ENCODE measurements at places on chromosomes 1 and 21.

DNA sequence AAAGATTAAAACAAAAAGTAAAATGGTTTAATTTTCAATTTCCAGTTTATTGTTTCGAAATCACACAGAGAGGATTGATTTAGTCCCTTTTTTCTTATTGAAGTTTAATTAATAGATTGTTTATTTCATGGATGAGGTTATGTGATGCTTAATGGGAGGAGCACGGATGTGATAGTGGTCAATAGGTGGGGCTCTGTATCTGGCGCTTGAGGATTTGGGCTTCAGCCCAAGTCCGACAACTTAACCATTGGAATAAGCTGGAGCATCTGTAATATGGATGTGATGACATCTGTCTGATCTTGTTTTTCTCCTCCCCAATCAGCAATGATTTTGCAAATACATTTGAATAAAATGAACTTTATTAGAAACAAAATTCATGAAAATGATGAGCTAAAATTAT is 169.2 kb downstream of the LYPLAL1 start:
- no peak for DNase-seq

DNA sequence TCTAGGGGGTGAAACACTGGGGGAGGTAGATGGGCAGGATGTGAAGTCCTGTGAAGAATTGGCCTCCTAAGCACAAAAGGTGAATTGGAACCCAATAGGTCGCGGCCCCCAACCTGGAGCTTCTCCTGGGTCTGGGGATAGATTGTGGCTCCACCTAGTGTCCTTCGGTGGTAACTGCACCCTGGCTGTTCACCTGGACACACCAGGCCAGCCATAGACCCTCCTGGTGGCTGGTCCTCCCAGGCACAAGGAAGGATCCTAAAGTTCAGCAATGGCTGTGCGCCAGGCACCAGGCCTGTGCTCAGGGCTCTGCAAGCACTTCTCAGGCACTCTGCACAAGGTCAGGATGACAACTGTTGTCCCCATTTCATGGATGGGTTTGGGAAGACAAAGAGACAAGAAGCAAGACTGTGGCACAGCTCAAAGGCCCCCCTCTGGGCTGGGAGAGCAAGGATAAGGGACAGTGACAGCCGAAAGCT is 13.5 kb downstream of the ESPN start:
- peak; percentile 20 for DNase-seq

- DNase-seq = no peak
Observed at GRCh38 chr1:29417971-29418370, 181.6 kb downstream of the PTPRU start.

DNA sequence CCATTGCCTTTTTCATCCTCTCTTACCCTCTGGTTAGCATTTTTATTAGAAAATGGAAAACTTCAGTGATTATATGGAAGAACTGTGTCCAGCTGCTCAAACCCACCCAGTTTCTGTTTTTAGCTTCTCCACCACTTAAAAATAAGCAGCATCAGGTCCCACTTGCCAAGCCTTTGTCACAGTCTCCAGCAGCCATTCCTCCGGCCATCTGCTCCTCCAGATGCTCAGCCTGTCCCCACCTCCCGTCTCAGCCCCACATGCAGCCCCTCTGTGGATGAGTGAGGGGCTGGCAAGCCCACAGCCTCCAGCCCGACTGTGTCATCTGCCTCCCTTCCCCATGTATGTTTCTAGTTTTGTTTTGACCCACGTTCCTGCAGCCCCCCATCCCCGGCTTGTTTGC is 289.7 kb downstream of the HHAT start:
- no peak for DNase-seq

- no peak for DNase-seq
Observed at GRCh38 chr1:70672442-70672888, 261.4 kb downstream of the CTH start.

DNA sequence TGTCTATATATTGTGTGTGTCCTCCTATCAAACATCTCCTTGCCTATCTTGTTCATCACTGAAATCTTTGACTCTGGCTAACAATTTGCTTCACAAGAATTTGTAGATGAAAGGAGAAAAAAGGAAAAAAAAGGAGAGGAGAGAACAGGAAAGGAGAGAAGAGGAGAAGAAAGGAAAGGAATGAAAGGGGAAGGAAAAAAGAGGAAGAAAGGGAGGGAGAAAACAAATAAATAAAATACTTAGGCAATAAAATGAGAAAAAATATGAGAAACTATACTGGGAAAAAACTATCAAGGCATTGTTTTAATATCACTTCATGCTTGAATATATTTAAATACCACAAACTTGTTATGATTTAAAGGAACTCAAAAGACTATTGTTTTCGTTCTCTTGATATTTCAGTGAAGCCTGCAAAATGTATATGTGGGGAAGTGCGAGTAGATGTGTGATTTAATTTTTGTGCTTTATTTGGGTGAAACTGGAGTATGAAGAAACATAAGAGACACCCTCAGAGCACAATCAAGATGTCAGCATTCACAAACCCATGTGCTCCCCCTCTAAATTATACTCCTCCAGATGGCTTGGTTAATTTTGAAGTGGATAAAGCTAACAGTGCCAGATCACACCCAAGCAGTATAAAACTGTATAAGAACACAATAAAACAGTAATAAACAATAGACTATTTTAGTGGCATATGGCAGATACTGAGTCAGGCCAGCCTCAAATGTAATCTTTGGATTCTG is 205.7 kb upstream of the SAMSN1 start:
- no peak for DNase-seq

DNA sequence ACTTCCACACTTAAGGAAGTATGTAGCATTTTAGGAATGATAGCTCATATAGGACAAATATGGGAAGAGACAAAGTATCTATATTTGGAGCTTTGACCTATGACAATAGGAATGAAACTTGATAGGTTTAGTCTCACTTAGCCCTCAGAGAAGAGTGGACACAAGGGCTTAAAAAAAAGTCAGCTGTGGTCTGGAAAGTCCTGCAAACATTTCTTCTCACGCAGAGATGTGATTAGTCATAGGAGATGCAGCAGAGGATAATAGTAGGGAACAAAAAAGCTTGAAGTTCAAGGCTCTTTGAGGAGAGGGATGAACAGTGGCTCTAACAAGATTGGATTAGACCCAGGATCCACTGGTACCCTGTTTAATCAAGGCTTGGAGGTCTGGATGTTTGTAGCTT is 14.8 kb upstream of the RNF220 start:
- DNase-seq = peak; percentile 54

- DNase-seq = no peak
Observed at GRCh38 chr1:55233145-55233777, 18.1 kb upstream of the USP24 start.

- DNase-seq = no peak
Observed at GRCh38 chr1:15799928-15800835, 7.3 kb downstream of the UQCRHL start.

DNA sequence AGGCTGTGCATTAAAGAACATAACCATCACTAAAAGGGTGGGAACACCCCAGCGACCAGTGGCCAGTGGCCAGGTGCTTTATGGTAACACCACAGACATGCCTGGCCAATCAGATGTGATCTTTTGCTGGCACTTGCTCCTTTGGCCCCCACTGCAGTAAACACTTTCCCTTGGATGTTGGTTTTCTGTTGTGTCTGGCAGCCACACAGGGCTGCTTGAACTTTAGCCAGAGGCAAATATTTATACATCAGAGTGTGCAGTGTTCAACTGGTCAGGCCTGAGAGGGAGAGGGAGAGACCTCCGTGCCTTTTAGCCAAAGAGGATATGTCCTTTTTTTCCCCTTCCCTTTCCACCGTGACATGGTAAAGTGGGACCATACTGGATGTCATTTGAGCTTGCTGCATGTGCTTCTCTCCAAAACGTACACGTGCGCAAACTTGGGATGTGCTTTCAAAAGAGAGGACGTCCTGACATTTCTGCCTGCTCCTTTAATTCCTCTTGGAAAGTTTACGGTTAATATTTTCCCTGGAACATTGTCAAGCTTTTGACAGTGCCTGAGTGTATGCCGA is 101.2 kb downstream of the NFIA start:
- DNase-seq = no peak

DNA sequence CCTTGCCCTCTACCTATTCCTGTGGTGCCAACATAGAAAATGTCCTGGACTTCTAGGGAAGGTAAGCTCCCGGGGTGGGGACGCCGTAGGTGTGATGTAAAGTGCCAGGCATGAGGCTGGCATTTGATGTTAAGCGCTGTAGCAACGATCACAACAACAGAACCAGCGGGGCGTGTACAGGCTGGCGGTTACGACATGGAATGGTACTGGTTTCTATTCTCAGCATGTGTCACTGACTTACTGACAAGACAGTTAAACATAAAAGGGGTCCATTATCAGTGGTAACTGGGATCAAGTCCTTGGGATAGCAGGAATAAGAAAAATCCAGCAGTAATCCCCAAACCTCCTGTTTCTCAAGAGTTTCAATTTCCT is 58.9 kb downstream of the TGFBR3 start:
- no peak for DNase-seq

DNA sequence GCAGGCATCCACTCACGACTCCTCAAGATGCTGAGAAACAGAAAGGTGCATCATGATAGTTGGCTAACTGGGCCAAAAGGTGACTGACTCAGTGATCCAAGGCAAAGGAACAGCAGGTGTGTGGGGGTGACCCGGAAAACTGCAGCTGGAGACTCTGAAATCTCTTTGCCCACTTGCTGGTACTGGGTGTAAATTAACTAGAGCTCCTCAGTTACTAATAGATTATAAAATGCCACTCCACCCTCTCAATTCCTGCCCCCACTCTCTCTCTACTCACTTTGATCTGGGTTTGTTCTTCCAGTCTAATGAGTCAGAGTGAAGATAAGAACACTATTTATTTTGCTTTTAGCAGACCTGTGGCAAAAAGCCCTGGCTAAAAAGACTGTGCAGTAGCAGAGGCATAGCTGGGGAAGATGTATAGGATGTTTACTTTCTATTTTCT is 7.2 kb upstream of the PIGC start:
- DNase-seq = peak; percentile 11

DNA sequence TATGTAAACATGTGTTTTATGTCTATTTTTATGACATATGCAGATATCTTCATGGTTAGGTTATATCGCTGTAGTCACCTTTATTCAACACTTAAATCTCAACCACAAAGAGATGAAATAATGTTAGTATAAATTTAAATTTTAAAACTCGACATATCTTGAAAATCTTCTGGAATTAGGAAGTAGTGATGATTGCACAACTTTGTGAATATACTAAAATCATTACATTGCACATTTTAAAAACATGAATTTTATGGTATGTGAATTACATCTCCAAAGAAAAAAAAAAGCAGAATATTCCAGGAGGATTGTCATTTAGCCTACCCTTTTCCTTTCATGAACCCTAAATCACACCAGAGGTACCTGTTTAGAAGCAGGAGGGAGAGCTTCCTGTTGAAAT is 39.4 kb upstream of the CACYBP start:
- no peak for DNase-seq

DNA sequence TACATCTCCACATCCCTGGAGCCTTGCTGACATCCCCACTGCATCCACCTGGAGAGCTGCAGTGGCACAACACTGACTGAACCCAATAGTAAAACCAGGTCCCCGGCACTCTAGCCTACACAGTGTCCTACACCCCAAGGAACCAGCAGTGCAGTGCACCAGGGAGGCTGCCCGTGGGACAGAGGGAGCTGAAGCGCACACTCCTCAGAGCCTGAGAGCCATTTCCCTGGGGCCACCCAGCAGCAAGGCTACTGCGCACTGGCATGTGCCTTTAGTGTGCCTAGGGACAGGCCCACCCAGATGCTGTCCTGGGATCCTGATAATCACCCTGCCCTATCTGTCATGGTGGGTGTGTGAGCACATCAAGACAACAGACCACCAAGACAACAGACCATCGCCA is 31.9 kb downstream of the NSL1 start:
- DNase-seq = no peak

DNA sequence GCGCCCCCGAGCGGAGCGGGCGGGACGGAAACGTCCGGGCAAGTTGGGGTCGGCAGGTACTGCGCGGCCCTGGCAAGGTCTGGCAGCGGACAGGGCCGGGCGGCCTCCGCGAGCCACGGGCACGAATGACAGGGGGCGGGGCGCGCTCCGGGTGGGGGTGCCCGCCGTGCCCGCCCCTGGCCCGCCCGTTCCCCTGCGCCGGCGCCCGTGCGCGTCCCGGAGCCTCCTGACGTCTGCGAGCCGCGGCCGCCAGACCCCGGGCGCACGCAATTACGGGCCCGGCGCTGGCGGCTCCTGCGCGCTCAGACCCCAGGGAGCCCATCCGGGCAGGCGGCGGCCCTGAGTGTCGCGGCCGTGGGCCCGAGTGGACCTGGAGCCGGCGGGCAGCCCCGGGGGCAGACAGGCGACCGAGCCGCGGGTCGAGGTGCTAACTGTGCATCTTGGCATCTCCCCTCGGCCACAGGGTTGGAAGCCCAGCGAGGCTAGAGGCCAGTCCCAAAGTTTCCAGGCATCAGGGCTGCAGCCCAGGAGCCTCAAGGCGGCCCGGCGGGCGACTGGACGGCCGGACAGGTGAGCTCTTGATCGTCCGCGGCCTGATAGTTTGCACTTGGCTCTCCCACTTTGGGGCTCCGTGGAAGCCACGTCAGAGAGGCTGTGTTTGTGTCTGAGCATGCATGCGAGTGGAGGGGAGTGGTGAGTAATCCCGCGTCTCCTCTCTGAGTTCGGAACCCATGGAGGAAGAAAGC is 918 bp downstream of the MIB2 start:
- DNase-seq = no peak

DNA sequence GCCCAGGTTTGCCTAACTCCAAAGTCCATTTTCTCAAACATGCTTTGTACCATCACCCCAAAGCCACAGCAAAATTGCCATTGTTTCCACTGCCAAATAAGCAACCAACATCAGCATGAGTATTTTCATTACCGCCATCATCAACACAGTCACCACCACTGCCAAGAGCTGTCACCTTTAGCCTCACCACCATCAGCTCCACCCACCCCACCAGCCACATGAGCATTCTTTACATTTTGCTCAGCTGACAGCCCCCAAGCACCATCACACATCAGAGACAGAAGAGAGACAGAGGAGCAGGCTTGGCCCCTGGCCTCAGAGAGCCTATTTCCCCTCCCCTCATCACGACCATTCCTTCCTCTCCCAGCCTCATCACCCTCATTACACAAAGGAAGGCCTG is 42.7 kb downstream of the TAS1R2 start:
- no peak for DNase-seq

- DNase-seq = no peak
Observed at GRCh38 chr1:116371752-116372151, 1.3 kb upstream of the ATP1A1 start.

GRCh38 chr1:226223157-226223785 is at the start of gene MIXL1:
MIXL1 (plus strand) TSS chr1:226223664; CDS start chr1:226223682, 18 bp downstream.
- DNase-seq = no peak

DNA sequence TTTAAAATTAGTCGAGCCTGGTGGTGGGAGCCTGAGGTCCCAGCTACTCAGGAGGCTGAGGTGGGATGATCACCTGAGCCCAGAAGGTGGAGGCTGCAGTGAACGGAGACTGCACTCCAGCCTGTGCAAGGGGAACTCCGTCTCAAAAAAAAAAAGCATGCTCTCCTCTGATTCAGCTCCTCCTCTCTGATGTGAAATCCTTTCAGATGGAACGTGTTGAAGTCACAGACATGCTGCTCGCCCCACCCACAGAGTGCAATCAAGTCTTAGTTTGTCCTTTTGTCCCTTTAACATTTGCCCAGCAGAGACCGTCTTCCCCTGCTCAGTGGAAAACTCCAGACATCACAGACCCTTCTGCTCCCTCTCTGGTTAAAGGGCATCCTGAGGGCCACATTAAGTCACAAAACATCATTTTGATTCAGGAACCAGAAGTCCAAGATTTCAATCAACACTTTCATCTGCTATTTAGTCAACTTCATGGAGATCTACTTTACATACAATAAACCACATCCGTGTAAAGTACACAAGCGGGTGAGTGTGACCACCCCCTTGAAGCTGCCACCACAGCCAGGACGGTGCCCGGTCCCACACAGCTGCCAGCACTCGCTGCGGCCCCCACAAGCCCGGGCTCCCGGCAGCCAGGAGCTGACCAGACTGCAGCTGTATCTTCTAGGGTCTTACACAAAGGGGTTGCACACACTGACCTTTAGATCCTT is 18.9 kb upstream of the RNF223 start:
- no peak for DNase-seq
